Central memory CD8-positive, alpha-beta T cell (primary cell): ENCODE measurements at places on chromosomes 6 and 20.

GRCh38 chr6:112701201-112701600 lies 354.1 kb downstream of the RFPL4B start:
- no peak overlapping the region for H3K27ac ChIP-seq
- H3K36me3 ChIP-seq, result no peaks in the 10 kb centered on the region
- H3K27me3 ChIP-seq, result no peaks in the 10 kb centered on the region
- no peaks in the 10 kb centered on the region for H3K4me1 ChIP-seq
- no peak for DNase-seq
- no peak overlapping the region for H3K4me3 ChIP-seq

GRCh38 chr6:106003268-106003987 lies 82.7 kb upstream of the PRDM1 start:
- no peaks in the 10 kb centered on the region for H3K4me1 ChIP-seq
- no peak for DNase-seq
- H3K4me3 ChIP-seq, result no peak overlapping the region
- peaks cover 9% of the 10 kb centered on the region for H3K27me3 ChIP-seq
- H3K36me3 ChIP-seq, result no peaks in the 10 kb centered on the region
- no peak overlapping the region for H3K27ac ChIP-seq

DNA sequence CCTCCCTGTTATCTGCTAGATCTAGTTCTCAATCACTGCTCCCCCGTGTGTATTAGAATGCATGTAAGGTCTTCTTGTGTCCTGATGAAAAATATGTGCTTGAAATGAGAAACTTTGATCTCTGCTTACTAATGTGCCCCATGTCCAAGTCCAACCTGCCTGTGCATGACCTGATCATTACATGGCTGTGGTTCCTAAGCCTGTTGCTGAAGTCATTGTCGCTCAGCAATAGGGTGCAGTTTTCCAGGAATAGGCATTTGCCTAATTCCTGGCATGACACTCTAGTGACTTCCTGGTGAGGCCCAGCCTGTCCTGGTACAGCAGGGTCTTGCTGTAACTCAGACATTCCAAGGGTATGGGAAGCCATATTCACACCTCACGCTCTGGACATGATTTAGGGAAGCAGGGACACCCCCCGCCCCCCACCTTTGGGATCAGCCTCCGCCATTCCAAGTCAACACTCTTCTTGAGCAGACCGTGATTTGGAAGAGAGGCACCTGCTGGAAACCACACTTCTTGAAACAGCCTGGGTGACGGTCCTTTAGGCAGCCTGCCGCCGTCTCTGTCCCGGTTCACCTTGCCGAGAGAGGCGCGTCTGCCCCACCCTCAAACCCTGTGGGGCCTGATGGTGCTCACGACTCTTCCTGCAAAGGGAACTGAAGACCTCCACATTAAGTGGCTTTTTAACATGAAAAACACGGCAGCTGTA lies 73.4 kb downstream of the PTPN1 start:
- peaks cover 10% of the 10 kb centered on the region for H3K4me1 ChIP-seq
- no peak overlapping the region for H3K27ac ChIP-seq
- no peak overlapping the region for H3K4me3 ChIP-seq
- no peaks in the 10 kb centered on the region for H3K27me3 ChIP-seq
- DNase-seq, result no peak
- peaks cover 47% of the 10 kb centered on the region for H3K36me3 ChIP-seq

GRCh38 chr20:8953300-8953699 lies 115.6 kb upstream of the PLCB4 start:
- no peak for DNase-seq
- no peak overlapping the region for H3K27ac ChIP-seq
- H3K4me3 ChIP-seq, result no peak overlapping the region
- H3K4me1 ChIP-seq, result no peaks in the 10 kb centered on the region
- peaks cover 7% of the 10 kb centered on the region for H3K27me3 ChIP-seq

GRCh38 chr20:20492521-20493332 lies 124.8 kb downstream of the INSM1 start:
- H3K4me1 ChIP-seq, result no peaks in the 10 kb centered on the region
- peaks cover 25% of the 10 kb centered on the region for H3K36me3 ChIP-seq
- H3K27me3 ChIP-seq, result no peaks in the 10 kb centered on the region

DNA sequence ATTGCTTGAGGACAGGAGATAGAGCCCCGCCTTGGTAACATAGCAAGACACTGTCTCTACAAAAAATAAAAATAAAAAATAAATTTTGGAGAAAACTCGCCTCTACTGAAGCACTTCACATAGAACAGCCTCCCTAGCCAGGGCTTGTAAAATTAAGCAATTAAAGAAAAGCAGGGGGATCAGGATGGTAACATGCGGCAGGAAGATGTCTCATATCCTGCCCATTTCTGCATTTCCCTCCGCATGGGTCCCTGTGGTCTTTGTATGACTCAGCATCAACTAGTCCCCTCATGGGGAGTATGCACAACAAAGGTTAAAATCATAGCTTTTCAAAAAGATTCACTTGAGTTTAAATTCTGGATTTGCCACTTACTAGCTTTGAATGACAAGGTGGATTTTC lies 379.0 kb downstream of the EPHA7 start:
- no peak overlapping the region for H3K27ac ChIP-seq
- no peaks in the 10 kb centered on the region for H3K27me3 ChIP-seq

GRCh38 chr6:169177516-169178166 lies 76.0 kb downstream of the THBS2 start:
- H3K36me3 ChIP-seq, result no peaks in the 10 kb centered on the region
- no peak overlapping the region for H3K4me3 ChIP-seq
- H3K27ac ChIP-seq, result no peak overlapping the region
- DNase-seq, result no peak
